ENCODE measurements at places on chromosomes 5 and 9.

- no peak for DNase-seq
These were observed 15.5 kb upstream of the CCNJL start for GRCh38 chr5:160327818-160328217.

DNA sequence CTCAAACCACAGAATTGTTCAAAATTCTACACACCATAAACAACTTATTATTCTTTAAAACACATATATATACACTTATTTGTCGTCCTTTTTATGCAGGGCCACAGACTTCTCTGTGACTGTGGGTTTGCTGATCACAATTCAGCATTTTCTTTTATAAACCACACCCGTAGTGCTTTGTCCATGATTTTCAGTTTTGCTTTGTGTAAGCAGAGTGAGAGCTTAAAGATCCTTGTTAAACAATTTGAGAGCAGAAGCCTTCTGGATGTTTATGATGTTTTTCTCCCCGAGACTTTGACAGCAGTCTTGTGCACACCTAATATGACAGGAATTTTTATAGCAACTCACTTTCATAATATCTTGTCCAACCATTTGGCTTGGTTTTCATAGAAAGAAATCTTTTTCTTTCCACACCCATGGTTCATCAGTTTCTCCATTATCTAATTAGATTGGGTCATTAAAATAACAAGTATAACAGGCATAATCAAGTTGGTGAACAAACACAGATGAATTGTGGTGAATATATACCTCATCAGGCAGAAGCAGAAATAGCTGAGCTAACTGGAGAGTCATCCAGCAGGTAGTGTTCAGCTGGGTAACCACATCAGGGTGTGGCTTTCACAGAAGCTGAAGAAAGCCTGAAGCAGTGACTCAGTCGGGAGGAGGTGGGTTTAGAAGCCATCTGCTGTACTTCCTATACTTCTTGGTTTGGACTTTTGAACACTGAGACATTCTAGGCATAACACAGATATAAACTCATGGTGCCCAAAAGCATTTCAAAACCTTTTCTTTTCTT, 232.8 kb downstream of the DOCK8 start:
- DNase-seq = no peak

DNA sequence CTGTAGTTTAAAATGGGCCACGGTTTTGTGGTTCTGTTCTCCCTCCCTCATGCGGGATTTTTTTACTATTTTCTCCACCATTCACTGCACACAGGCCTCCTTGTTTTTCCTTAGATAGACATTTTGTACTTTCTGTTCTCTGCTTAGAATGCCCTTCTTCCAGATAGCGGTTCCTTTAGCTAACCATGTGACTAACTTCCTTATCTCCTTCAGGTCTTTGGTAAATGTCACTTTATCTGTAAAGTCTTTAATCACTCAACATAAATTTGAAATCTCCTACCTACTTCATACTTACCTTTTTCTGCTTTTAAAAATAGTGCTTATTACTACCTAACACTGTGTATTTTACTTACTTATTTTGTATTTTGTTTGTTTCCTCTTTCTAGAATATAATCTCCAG, 15.0 kb downstream of the FER start:
- no peak for DNase-seq

DNA sequence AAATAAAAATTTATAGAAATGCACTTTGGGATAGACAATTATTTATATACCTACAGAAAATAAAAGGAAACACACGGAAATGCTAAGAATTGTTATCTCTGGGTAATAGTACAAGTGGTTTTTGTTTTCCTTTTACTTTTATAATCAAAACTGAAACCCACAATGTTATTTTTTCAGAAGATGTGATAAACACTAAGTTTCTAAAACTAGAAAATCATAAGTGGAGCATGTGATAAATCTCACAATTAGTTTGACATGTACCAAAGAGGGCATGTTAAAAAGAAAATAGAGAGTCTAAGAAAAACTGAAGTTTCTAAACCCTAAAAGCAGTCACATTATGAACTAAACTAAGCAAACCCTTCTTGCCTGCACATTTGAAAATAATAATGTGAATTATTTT, 61.1 kb downstream of the OXCT1 start:
- no peak for DNase-seq

GRCh38 chr9:124045076-124045829, 33.7 kb downstream of the LHX2 start:
- DNase-seq = peak; percentile 39

GRCh38 chr9:18805386-18805785, 227.6 kb downstream of the SAXO1 start:
- no peak for DNase-seq

DNA sequence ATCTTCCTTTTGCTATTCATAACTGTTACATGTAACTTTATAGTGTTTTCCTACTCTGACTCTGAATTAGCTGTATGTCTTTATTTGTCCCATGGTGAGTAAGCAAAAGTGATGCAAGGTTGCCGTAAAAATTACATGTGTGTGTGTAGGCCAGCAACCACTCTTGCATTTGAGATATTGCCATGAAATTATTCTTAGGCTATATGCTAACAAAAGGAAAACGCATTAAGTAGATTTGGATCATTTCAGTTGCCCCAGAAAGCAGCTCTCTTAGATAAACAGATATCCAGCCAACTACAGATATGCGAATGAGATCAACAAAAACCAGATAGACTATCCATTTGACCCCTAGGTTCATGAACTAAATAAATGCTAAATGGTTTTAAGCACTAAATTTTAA, 73.6 kb downstream of the CYLC2 start:
- no peak for DNase-seq

DNA sequence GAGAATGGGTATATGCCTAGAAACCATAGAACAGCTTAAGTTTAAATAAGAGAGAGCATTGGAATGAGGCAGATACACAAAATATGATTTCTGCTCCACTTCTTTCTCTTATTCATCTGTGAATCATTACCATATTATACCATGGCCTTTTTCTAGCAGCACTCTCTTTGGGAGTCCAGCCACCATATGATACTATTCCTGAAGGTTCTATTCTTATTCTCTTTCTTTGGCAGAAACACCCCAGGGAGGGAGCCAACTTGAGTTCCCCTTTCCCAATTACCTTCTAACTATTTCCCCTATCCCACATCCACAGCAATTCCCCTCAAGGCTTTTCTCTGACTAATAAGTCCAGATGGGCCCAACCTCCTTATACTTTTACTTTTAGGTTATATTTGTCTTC, 55.9 kb downstream of the NDUFAF2 start:
- no peak for DNase-seq

DNA sequence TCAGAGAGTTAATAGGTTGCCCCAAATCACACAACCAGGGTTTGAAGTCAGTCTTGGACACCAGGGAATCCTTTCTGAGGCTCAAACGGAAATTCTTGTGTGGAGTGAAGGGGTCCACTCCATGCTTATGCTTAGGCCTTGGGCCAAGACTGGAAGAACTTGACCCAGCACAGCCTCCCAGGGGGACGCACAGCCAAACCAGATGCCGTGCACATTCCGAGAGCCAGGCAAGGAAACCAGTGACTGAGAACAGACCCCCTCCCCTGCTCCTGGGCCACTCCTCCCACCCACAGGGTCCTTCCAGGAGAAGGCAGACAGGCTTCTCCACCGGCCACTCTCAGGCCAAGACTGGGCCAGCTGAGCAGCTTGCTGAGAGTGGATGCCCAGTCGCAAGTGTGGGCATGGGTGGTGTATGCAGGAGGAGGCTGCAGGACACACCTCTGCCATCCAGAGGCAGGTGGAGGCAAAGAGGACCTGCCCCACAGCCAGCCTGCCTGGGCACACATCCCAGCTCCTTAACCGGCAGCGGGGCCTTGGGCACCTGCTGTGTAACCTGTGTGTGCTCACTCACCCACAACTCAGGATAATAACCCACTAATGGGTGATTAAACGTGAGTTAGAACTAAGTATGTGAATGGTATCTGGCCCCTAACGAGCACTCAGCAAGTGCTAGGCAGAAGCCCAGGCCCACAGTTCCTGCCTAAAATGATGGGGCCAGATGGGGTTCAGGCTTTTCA, 38.0 kb downstream of the NIPAL4 start:
- no peak for DNase-seq

DNA sequence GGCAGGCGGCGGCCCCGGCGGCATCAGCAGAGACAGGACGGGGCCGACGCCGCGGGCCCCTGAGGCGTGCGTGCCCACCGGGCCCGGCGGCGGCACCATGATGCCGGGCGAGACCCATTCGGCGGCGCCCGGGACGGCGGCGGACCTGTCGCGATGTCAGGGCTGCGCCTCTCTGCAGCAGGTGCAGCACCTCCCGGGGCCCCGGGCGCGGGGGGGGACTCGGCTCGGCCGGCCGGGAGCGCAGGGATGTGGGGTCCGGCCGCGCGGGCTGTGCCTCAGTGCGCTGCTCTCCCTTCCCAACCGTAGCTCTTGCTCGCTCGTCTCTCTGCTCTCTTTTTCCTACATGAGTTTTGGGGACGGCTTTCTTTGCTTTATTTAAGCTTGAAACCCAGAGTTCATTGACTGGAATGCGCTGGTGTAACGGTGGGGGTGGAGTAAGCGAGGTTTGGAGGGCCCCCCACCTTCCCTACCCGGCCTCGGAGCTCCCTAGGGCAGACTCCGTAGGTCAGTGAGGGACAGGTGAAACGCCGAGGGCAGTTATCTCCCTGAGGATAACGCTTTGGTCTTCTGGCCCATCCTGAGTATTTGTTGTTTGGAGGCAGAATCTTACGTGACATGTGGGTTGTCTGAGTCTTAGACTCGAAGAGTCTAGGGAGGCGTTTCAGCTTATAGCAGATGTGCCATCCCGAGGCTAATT, 490 bp downstream of the ICE1 start:
- no peak for DNase-seq

DNA sequence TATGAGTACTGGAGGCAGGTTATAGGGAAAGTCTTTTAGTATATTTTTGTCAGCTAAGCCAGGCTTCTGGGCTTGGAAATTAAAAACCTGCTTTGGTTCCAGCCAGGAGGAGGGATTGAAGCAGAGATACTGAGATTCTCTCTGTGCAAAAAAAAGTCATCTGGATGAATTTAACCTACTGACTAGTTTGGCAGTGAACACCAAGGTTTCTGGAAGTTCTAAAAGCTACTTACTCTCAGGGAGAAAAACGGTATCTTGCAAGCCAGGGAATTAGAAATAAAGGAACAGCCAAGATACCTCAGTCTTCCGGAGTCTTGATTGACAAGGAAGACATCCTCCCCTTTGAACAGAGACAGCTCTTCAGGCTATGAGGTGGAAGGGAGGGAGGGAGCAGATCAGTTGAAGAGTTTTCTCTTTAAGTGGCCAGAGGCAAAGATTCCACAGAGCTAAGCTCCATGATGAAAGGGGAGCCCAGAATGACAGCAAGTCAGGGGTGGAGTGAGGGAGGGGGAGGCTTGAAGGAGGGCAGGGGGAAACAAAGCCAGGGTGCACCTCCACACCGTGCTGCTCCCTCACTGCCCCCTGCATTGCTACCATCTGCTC, 8.3 kb upstream of the ZBTB34 start:
- DNase-seq = no peak

DNA sequence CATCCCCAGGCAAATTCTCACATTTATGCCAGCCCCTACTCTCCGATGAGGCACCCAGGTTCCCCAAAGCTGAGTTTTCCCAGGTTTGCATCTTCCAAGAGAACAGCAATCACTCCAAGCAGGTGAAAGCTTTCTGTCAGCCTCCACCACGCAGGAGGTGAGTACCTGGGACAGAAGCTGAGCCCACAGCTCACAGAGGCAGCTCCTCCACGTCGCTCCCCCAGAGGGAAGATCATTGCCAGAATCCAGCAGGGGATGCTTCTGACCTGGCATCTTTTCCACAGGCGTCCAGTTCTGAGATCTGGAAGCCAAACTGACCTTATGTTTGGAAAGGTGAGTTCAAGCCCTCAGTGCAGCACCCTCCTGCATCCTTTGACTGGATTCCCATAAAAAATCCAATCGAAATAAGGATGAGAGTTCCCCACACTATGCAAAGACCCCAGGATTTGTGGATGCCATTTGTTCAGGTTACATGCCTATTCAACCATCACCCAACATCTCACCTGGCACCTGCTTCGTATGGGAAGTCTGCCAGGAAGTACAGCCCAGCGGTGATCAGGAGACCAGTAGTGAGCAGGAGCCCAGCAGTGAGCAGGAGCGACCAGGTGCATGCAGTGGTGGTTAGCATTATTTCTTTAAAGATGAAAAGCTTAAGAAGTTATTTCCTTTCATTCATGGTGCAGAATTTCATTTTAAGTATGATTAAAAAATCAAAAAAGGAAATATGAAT, 47.4 kb upstream of the OLFM1 start:
- DNase-seq = no peak

GRCh38 chr9:24912767-24913166, 367.1 kb upstream of the IZUMO3 start:
- no peak for DNase-seq

DNA sequence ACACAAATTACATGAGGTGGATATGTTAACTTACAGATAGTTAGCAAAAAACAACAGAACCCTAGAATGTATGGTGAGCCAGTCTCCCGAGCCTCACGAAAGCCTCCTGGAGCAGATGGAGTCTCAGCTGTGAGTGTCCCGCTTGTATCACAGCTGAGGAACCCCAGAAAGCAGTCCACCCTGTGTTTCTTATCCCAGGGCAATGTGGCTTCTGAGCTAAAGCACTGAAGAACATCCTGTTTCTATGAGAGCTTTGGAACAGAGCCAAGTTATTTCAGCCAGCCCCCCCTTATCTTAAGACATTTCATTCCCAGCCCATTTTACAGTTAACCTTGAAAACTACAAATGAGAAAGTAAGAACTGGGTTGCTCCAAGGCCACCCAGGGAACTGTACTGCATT, 1220.9 kb upstream of the CDH6 start:
- no peak for DNase-seq

GRCh38 chr9:136925414-136926153, 19.0 kb downstream of the FBXW5 start:
- DNase-seq = no peak

DNA sequence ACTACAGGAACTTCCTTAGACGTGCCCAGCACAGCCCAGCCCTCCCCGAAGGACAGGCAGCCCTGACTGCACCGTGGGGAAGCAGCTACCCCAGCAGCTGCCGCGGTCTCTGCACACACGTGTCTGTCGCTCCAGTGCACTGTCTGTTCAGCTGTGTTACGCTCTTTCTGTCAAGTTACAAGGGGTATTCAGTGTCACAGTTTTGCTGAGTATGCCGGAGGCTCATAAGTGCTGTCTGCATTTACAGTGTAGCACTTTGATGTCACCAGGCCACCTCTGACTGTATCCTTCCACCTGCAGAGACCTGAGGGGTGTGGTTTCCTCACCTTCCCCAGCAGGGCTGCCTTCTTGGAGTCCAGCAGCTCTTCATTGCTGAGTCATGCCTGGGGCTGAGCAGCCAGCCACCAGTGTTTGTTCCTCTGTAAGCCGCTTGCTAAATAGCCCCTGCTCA, 126.8 kb downstream of the EHMT1 start:
- no peak for DNase-seq

Measured in WTC11 (cell line).